ENCODE measurements at places on chromosomes 13 and 19.

DNA sequence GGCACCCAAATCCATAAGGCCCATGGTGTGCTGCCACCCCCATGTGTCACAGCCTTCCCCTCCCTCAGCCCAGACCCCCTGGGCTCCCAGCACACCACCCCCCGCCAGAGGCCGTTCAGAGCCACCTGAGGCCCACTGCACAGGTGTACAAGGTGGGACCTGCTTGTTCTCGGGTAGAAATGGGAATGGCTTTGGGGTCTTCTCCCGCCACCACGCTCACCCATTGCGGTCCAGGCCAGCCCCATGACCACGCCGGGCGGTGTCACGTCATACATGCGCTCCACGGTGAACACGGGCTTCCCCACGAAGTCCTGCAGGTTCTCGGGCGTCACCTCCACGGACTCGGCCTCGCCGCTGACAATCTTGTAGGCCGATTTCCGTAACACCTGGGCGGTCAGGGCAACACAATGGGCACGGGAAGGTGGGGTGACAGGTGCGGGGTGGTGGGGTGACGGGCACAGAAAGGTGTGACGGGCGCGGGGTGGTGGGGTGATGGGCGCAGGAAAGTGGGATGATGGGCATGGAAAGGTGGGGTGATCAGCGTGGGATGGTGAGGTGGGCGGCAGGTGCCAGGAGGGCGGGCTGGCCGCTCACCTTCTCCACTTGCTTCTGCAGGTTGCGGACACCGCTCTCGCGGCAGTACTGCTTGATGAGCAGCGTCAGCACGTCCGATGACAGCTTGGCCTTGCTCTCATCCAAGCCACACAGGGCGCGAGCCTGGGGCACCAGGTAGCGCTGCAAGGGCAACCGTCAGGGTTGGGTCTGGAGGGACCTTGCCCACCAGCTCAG lies 4.3 kb downstream of the RPL36 start:
- no peak for DNase-seq

- no peak for DNase-seq
Measured at GRCh38 chr19:11223200-11223599, 16.2 kb upstream of the ANGPTL8 start.

- peak; percentile 44 for DNase-seq
Measured at GRCh38 chr19:4362831-4363545, 19.6 kb downstream of the MPND start.

- no peak for DNase-seq
Measured at GRCh38 chr13:45954836-45955800, 97.4 kb downstream of the ZC3H13 start.

DNA sequence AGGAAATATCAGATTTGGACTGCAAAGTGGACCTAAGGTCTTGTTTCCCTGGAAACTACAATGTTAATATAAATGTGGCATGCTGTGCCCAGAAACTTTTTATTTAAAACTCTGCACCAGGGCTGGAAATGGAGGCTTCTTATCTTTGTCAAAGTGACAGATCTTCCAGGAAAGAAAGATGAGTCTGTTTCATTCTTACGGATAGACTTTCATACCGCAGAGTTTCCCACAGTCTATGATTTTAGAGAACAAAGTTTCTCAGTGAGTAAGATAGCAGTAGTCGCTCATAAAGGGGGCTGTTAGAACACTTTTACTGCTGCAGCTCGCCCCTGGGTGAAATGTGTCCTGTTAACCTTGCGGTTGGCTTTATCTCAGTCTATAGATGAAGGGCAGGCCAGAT lies 6.7 kb downstream of the CLEC11A start:
- no peak for DNase-seq

DNA sequence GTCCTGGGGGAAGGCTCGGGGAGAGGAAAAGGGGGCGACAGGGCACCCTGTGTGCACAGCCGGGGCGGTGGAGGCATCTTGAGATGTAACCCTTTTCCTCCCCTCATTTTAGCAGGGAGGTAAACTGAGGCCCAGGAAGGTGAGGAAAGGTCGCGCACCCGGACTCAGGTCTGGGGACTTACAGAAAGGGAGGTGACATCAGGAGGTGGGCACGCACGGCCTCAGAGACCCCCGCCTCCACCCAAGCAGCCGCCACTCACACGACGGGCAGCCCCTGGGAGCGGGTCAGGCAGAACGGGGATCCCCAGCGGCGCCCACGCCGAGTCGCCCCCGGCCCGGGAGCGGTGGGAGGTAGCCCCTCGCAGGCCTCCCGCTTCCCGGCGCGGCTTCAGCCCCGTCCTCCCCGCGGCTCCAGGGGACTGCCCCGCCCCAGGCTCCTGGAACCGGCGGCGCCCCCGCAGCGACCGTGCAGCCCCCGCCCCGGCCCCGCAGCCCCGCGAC lies 477 bp downstream of the PIP5K1C start:
- DNase-seq = no peak

GRCh38 chr13:25181597-25181996 lies 9.5 kb upstream of the AMER2 start:
- DNase-seq = no peak

- peak; percentile 59 for DNase-seq
Measured at GRCh38 chr19:52648336-52649016, 10.3 kb upstream of the ZNF83 start.

GRCh38 chr19:40571005-40571318 lies 5.7 kb upstream of the SHKBP1 start:
- DNase-seq = no peak

DNA sequence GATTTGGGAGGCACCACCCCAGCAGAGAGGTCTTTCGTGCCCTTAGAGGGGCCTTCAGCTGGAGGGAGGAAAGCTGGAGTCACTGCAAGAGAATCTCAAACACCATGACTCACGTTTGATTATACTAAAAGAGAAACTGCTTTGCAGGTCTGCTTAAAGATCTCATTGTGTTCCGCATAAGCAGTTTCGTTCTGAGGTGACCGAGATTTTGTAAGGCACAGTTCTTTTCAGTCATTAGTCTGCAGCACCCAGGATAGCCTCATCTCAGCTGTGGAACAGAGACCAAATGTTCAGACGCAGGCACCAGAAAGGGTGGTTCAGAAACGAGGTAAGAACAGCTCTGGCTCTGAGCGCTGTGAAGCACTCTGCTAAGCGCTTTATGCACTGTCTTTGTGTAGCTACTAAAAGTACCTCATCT lies 71.2 kb upstream of the GTF3A start:
- DNase-seq = peak; percentile 82

DNA sequence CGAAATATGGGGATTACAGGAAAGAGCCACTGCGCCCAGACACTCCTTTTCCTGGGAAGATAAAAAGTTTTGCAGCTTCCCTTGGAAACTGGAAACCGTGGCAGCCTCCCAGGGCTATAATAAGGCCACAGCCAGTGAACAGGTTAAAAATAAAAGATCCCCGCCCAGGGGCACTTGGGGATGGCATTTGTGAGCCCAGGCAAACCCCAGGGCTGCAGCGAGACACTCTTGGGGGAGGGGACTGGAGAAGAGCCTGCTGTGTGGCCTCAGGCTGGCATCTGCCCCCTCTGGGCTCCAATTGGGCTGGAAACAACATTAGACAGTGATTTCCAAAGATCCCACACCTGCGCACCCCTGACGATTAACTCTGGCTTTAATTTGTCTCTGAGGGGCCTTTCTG lies 11.2 kb downstream of the FEM1A start:
- DNase-seq = no peak

GRCh38 chr19:54461613-54462012 lies 2.0 kb downstream of the LENG9 start:
- no peak for DNase-seq

GRCh38 chr13:103772576-103772975 lies 706.4 kb upstream of the SLC10A2 start:
- DNase-seq = peak; percentile 5

DNA sequence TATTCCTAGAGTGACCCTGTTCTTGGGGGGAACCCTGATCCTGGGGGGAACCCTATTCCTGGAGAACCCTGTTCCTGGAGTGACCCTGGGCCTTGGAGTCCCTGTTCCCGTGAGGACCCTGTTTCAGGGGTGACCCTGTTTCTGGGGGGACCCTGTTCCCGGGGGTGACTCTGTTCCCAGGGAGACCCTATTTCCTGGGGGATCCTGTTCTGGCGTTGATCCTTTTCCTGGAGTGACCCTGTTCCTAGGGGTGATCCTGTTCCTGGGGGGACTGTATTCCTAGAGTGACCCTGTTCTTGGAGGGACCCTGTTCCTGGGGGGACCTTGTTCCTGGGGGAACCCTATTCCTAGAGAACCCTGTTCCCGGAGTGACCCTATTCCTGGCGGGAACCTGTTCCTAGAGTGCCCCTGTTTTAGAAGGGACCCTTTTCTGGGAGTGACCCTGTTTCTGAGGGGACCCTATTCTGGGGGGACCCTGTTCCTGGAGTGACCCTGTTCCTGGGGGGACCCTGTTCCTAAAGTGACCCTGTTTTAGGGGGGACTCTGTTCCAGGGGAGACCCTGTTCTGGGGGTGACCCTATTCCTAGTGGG lies 15.0 kb downstream of the GNA15 start:
- DNase-seq = no peak

GRCh38 chr13:27192973-27193372 lies 21.4 kb upstream of the USP12 start:
- no peak for DNase-seq

DNA sequence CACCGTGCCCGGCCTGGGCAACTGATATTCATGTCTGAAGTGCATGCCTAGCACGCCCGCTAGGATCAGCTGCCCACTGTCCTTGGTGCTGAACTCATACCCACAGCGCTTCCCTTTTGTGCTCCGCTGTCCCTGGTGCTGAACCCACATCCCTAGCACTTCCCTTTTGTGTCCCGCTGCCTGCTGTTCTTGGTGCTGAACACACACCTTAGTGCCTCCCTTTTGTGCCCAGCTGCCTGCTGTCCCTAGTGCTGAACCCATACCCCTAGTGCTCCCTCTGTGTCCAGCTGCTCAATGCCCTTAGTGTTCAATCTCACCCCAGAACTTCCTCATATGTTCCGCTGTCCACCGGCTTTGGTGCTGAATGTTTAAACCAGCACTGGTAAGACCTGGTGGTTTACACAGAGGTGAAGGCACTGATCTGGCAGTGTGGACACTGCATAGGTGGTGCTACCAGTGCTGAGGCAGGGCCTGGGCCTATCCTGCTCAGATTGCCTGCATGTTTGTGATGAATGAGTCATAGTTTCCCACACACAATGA lies 26.3 kb upstream of the SIGLEC11 start:
- peak; percentile 91 for DNase-seq

- DNase-seq = peak; percentile 56
Measured at GRCh38 chr19:17687857-17688784, at the start of gene UNC13A. UNC13A (minus strand) TSS chr19:17688354; CDS start chr19:17688199, 155 bp downstream.

- DNase-seq = peak; percentile 93
Measured at GRCh38 chr13:49098198-49098597, 121.9 kb upstream of the MLNR start.

DNA sequence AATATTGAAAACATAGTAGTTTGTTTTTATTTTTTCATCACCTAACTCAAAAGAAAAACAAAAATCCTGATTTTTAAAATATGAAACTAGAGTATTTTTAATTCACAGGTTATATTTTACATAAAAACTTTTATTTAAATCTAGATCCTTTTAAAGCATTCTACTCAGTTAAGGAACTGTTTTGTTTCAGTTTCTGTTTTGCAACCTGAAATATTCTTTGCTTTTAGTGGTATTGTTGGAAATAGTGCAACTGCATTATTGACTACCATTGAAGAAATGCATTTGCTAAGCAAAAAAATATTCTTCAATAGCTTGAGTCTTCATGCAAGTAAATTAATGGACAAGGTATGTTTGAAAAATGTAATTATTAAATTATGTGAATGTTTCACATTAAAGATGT lies 43.8 kb downstream of the COG6 start:
- DNase-seq = no peak

DNA sequence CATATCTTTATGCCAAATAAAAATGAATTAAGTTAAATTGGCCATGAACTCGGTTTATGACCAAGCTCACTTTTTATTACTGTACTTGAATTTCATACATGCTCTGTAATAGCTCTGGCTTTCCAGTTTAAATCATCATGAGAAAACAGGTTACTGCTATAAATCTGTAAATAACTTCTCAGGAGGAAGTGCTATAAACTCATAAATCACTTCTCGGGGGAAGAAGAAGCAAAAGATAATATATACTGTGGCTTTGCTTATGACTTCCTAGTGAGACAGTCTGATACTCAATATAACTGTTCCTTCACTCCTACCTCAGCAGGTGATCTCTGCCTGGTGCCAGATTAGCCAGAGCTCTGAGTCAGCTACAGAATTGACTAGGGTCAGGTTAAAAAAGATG lies 12.5 kb downstream of the SUPT20H start:
- DNase-seq = no peak

DNA sequence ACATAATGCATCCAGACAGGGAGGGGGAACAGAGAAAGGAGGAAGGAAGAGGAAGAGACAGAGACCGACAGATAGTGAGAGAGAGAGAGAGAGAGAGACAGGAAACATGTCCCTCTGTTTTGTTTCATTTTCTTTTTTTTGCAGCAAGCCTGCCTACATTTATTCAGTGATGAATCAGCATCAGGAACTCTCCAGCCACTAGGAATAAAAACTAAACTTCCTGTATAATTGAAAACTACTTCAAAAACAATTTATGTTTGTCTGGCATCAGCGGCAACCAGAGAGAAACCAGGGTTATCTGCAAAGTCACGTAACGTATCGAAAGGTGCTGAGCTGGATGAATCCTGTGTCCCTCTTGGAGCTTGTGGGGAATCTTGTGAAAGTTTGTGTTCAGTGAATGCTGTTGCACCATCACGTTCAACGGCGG lies 148.6 kb upstream of the SOX21 start:
- peak; percentile 36 for DNase-seq

DNA sequence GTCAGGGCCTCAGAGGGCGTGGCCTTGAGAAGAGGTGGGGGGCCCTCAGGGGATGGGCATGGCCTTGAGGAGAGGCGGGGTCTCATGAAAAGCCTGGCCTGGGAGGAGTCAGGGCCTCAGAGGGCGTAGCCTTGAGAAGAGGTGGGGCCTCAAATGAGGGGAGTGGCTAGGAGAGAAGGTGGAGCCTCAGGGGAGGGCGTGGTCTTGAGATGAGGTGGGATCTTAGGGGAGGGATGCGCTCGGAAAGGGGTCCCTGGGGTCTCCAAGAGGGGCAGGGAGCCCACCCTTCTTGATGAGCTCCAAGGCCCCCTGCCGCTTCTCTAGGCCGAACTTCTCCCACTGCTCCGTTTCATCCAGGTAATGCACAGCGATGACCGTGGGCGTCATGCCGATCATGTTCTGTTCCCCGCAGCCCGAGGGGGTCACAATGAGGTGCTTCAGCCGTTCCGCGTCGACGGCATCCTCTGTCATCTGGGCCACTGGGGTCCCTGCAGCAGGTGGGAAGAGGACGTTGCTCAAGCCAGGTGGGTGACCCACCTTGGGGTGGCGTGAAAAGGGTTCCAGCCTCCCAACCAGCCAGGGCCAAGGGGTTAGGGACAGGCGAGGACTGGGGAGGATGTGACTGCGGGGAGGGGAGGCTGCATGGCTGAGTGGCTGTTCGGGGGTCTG lies 24.3 kb upstream of the TNFSF14 start:
- DNase-seq = peak; percentile 37
